ENCODE measurements at places on chromosomes 7 and 10. TPM values are rescaled to one million over a fixed set of nuclear protein-coding genes. Genes with fewer than 3 reads are reported as not detected.
A peak's percentile ranks its signal among the peaks of the same experiment; 100 is the strongest.

KIF11 gene
- total RNA-seq = 35.0 TPM

VPS37D gene
- total RNA-seq = 1.7 TPM

TACR2 gene
- 0.15 TPM for total RNA-seq

ZNF25 gene
- 2.1 TPM for total RNA-seq

FUOM gene
- total RNA-seq = 0.27 TPM

- DNase-seq = no peak
These were observed 53.9 kb downstream of the SEMA3D start for GRCh38 chr7:85133006-85133405.

DNA sequence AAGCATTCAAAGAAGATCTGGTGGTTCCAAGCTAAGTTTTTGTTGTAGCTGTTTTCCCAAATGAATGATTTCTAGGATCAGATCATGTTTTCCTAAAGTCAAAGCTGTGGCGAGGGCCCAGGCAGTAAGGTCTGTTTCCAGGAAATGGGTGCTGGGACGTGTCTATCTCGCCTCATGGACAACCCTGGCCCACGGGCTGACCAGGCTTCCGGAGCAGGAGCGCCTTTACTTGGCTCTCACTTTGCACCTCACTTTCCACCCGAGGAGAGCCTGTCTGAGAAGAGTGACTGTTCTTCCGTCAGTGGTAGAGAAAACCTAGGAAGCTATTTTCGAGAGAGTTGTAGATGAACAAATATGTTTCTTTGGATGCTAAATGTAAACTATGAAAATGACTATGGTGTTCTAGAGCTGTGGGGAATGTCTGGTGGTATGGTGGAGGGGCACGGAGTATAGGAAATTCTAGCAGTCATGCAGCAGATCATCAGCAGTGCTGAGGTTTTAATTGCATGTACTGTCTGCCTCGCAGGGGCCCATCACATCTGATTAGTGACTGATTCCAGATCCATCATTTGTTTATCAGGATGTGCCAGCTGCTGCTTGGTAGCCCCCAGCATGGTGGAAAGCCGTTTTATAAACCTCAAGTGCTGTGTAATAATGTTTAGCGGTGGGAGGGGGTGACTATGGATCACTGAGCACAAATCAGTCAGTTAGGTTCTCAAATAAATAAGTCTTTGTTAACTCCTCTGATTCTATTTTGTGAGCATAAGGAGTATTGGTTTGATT, 66.6 kb downstream of the VWC2 start:
- no peak for DNase-seq

DNA sequence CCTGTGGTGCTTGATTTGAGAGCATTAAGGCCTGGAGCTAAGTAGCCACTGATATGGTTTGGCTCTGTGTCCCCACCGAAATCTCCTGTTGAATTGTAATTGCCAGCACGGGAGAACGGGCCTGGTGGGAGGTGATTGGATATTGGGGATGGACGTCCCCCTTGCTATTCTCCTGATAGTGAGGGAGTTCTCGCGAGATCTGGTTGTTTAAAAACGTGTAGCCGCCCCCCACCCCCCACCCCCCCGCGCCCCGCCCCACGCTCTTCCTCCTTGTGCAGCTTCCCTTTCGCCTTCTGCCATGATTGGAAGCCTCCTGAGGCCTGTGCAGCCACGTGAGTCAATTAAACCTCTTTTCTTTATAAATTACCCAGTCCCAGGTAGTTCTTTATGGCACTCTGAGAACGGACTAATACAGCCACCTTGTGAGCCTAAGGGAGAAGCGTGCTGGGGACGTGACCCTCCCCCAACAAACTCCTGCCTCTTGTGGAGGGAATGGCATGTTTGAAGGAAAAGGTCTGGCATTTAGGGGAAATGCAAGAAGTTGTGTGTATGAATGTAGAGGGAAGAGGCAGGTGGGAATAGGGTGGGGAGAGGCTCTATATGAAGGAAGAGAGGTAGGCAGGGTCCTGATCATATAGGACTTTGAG, 118.0 kb upstream of the KMT2C start:
- no peak for DNase-seq

GRCh38 chr10:63763744-63764143, 242.5 kb downstream of the REEP3 start:
- peak; percentile 53 for DNase-seq

GRCh38 chr10:100186253-100187212, 704 bp upstream of the ERLIN1 start:
- DNase-seq = peak; percentile 36

- no peak for DNase-seq
These were observed 172.8 kb downstream of the ZMYND11 start for GRCh38 chr10:308101-308500.

DNA sequence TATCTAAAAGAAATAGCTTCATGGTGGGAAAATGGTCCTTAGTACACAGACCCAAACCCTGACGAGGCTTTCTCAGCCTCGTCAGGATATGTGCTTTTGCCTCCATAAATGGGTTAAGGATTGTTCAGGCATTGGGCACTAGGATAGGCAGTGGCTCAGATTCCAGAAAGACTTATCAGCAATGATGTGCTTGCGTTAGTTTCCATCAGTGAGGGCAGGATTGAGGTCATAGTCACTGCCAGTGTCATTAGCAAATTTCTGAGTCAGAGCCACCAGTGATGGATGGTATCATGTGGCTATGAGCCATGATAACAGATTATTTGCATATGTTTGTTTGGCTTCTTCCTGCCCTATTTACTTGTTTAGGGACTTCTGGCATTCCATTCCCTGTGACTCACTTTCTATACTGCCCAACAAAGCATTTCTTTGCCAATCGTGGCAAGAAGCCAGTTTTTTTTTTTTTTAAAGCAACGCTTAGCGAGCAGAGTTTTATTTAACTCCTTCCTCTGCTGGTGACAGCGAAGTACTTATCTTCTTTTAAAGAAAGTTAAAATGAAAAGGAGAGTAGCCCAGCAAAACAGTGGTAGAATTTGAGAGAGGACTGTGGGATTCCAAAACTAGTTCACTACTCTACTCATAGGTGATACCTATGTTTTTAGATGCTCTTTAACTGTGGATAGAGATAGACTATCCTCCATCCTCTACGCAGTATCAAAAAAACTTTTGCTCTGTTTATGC, 44.4 kb downstream of the MYPN start:
- peak; percentile 99 for DNase-seq

GRCh38 chr7:133253519-133253875, 619 bp downstream of the EXOC4 start:
- DNase-seq = peak; percentile 20

GRCh38 chr10:10526846-10527245, 490.8 kb upstream of the CELF2 start:
- DNase-seq = no peak

- no peak for DNase-seq
These were observed 8.3 kb downstream of the PSTK start for GRCh38 chr10:122988501-122988900.

DNA sequence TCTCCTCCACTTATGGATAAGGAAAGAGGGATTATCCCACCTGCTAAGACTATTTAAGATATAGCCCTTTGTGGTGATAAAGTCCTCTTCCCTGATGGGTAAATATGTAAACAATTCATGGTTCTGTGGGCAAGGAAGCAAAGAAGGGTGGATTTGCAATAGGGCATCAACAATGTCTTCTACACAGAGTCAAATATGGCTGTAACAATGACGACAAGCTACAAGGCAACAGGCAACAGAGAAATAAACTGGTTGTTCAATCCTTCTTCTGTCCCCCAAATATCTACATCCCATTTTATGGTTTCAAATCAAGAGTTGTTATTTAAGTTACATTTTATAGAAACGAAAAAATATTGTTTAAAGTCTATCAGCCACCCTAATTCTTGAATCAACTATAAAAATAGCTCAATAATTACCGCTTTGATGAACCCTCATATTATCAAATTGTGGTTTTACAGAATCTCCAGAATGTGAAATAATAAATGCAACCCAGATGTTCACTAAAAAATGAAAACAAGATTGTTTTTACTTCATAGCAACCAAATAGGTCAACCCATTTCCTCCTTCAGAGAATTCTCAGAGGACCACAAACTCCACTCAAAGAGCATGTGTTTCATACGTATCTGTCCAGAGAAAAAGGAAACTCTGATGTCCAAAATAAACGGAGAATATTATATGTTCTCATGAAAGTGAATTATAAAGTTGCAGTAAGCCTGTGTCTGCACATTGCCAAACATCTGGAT, 13.8 kb downstream of the CYTH3 start:
- peak; percentile 63 for DNase-seq

- peak; percentile 66 for DNase-seq
These were observed 427.6 kb downstream of the PHTF2 start for GRCh38 chr7:78226059-78226719.

DNA sequence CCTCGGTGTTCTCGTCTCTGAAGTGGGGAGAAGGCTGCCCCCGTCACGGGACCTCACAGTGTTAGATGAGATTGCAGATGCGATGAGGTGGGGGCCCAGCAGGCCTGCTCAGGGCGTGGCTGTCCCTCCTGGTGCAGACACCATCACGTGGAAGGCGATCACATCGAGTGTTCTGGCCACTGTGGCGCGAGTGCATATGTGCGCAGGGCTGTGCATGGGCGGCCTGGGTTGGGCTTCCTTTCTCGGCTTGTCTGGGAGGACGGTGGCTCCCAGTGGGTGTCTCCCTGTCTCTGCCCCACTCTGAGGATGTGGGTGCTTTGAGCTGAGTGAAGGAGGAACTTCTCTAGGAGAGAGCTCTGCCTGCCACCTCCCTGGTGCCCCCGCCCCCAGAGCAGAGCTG, 83.1 kb downstream of the LHPP start:
- DNase-seq = no peak

DNA sequence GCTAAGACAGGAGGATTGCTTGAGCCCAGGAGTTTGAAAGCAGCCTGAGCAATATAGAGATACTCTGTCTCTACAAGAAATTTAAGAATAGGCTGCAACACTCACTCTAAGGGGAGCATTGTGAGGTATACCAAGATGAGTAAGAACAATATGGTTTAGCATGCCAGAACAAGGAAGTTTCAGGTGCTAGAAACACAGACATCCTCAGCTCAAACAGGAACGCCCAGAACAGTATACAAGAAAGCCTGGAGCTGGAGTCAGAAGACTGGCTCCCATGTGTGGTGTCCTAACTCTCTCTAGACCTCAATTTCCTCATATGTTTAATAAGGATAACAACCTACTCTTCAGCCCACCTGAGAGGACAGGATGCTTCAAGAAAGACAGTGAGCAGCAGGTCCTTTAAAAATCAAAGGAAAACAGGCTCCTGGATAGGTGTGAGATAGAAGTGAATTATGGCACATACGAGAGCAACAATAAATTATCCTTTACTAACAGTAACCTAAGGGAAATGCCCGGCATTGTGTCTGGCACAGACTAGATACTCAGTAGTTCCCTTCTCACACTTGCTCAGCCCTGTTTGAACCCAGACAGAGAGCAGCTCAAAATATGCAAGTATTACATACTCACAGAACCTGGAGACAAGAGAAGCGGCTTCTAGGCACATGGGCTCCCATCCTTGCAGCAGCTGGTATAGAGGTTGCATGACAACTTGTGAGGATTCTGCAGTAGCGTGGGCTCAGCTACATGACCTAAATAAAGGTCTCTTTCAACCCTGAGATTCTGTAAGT, 45.4 kb downstream of the KAT6B start:
- no peak for DNase-seq

DNA sequence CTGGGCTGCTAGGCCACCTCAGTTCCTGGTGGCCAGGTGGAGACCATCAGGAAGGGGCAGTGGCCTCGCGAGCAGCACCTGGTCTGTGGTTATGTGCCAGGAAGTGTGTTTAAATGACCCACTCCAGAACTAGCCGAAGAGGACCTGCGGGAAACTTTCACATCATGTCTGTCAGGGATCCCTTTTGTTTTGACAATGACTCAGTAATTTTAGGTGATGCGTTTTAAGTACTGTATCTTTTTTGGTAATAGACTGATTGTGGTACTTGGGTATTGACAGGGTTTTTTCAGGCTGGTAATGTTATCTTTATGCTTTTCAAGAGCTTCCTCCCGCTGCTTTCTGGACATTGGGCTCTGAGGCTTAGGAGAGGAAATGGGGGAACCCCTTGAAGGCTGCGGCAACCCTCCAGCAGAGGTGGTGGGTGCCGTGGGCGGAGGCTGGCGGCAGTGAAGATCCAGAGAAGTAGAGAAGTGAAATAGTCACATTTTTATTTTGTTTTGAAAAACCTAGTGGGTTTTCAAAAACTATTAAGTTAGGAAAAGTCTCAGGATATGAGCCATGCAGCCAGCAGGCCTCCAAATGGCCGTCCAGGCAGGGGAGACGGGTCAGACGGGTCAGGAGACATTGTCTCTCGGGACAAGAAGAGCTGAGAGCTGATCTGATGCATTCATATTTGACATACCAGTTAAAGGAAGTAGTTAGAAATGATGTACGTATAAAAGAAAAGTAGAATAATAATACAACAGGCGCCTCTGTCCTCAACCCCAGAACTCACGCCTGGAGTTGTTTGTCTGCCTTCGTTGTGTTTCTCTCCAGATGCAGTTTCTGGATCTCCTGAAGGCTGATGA, 27.7 kb downstream of the PPP2R2D start:
- peak; percentile 11 for DNase-seq

- DNase-seq = no peak
These were observed 19.4 kb downstream of the ZMIZ2 start for GRCh38 chr7:44767912-44768627.

DNA sequence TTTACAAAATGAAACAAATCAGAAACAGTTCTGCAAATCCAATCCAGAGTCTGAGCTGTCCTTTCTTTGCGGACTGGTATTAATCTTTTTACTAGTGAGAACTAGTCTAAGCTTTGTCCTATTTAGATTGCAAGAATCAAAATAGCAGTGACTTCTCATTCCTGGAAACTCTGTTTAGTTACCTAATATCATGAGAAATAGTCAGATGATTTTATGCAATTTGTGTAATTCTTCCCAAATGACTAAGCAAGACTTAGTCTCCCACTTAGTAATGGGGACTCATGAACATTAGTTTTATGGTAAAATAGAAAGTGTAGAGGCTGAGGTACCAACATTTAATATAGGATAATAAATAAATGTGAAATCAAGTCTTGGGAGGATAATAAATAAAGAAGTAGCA, 341.3 kb downstream of the DNAJB9 start:
- DNase-seq = no peak

- no peak for DNase-seq
These were observed 105.4 kb upstream of the KIF5B start for GRCh38 chr10:32161586-32161985.

- no peak for DNase-seq
These were observed 460.0 kb downstream of the KCNMA1 start for GRCh38 chr10:77177589-77177988.

GRCh38 chr7:74587435-74588126, 69.9 kb upstream of the GTF2I start:
- DNase-seq = peak; percentile 94

DNA sequence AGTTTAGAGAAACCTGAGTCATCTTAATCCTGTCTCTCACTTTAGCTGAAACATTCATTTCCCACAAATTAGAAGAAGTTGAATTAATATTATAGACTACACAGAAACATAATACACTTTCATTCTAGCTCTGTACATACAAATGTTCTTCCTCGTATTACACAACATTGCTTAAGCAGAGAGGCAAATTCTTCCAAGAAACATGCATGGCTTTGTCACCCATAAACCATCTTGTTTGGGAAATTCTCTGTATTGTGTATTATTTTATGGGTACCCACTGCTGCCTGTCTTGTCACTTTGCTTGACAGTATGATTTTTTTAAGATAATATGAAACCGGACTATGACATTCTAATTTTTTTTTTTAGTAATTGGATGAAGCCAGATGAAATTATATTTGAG, 104.0 kb downstream of the SRI start:
- no peak for DNase-seq

GRCh38 chr7:106365252-106366005, 80.6 kb upstream of the NAMPT start:
- no peak for DNase-seq

Data from M059J (cell line).